Right kidney (tissue), 9 donors: ENCODE measurements at places on chromosomes 2 and 18.

DNA sequence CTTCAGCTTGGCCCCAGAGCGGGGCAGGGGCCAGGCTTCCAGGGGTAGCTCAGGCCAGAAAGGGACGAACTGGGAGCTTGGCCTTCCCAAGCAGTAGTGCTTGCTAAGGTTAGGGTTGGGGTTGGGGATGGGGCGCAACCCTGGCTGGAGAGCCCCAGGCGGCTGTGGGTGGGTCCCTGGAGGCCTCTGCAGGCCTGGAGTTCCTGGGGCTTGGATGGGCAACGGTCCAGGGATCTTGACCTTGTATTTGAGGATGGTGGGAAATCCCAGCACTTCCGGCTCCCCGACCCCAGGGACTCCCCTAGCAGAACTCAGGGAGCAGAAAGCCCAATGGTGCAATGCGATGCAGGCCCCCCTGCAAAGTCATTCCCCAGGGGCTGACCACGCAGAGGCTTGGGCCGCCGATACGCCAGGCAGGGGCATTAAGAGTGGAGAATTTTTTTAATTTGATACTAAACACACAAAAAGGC lies 12.6 kb upstream of the MLPH start:
- no peak for DNase-seq

- peak; percentile 25 for DNase-seq
Measured at GRCh38 chr2:129117434-129117833, 798.8 kb upstream of the HS6ST1 start.

DNA sequence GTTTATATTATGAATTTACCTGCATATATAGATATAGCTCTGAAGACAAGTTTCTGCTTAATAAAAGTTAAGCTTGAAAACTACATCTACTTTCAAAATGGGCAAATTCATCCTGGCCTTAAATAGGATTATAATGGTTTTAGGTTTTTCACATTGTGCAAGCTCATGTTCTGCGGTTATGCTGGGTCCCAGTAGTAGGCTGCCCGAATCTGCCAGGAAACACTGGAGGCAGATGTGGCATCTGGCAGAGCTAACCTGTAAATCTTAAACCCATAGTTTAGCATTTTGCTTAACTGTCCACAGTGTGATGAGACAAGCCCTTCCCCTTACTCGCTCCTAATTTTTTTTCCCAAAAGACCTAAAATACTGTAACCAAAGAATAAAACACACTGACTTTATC lies 234.2 kb downstream of the TCF4 start:
- DNase-seq, result no peak

DNA sequence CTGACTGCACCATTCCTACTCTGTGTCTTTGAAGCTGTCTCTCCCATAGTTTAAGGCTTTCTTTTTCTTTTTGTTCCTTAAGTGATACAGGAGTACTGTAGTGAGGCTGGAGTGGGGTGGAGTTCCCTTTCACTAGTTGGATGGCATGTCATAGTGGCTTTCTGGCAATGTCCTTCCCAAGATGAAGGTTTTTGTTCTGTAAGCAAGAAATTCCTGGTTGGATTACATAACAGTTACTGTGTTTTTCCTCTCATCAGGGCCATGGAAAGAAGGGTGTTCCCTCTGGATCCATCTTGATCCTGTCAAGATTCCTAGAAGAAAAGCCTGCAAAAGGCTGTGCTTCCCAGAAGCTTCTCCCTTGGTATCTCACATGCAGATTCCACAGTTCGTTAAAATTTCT lies 84.2 kb downstream of the ACKR3 start:
- DNase-seq, result no peak

GRCh38 chr2:1505031-1505441 lies 91.8 kb downstream of the TPO start:
- DNase-seq, result no peak

DNA sequence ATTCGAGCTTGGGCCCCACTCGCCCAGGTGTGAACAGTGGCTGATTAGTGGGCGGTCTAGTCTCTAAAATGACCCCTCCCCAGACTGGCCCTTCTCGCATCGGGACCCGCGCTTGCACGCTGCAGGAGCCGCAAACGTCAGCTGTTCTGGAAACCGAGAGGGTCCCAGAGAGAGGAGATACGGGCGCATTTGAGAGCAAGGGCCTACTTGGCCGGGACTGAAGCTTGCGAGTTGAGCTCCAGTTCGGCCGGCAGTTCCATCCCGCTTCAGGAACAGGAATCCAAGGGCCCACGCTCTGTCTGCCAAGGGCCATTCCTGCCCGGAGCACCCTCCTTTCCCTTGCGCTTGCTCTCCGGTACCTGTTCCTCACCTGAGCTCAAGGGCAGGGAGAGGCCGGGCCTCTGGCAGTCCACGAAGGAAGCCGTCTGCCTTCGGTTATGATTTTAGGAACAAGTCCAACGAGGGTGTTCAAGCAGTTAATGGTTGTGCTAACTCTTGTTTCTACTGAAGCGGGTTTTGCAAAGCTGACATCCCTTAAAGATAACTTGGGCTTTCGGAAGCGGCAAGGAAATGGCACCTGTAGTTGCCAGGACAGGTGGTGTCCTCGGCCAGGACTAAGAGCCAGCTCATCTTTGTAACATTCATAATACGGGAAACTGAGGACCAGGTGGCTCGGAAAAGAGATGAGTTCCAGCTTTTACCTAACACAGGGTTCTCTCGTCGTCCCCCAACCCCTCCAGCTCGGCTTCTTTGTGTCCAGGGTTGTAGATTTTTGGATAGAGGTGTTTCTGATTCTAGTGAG lies 3.9 kb upstream of the DLX1 start:
- DNase-seq, result peak; percentile 67

DNA sequence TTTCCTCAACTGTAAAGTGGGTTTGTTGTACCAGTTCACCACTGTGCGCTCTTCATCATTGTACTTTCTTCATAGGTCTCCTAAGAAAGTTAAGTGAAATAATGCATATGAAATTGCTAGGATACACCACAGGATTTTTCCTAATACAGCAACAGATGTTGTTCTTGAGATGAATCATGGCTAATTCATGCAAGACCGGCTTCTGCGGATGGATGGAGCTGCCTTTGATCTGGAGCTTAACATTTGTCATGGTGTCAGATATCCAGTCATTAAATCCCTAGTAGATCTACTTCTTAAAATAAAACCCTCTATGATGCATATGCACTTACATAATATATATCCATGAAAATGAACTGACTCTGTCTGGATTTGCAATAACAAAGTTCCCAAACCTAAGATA lies 114.1 kb downstream of the COL6A3 start:
- no peak for DNase-seq

GRCh38 chr18:49733321-49733720 lies 80.0 kb downstream of the ACAA2 start:
- no peak for DNase-seq

DNA sequence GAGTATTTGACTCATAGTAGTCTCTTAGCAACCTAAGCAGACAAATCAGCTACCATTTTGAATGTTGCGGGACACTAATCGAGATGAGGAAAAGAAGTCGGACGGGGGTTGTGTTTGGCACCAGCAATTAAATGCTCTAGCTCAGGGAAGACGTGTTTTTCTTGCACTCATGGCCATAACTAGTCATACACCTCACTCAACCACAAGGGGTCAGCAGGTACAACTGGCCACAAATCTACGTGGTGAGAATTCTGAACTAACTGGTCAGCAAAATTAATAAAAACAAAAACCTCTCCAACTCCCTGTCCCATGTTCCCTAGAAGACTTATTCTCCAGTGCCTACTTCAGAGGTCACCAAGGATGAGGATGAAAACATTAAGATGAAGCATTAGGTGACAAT lies 1467.8 kb downstream of the DPP10 start:
- DNase-seq, result no peak

DNA sequence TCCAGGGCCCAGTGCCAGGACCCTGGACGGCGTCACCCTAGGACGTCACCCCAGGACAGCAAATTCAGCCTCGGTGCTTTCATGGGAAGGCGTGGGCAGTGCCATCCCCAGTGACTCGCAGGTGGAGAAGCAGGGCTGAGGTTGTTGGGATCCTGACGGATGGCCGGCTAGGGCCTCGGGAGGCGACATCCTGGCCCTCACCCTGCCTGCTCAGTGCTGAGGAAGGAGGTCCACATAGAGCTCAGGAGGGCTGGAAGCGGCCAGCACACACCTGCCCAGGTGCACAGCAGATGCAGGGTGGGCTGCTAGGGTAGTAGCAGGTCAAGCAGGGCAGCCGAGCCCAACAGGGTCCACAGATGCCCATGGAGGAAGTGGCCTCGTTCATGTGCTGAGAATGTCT lies 482.0 kb upstream of the SALL3 start:
- DNase-seq, result no peak

- DNase-seq, result no peak
Measured at GRCh38 chr2:164061129-164061746, 325.4 kb upstream of the FIGN start.

GRCh38 chr2:239948100-239948881 lies 76.9 kb downstream of the NDUFA10 start:
- DNase-seq, result no peak

DNA sequence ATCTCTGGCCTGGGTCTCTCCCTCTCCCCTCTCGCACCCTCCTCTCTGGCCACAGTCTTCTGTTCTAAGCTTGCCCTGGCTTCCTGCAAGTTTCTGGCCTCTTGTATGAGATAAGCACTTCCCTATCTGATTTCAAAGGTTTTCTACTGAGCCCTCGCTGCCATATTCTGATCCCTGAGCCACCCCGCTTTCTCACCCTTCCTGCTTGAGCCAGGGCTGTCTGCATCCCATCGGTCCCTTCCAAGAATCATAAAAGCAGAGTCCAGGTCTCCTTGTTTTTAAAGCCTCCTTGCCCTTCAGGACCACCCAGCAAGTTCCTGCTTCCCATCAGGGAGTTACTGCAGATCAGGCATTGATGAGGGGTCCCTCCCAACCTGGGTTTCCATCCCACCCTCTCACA lies 110.2 kb downstream of the PRKCE start:
- DNase-seq, result no peak

- no peak for DNase-seq
Measured at GRCh38 chr2:184680825-184681224, 82.5 kb downstream of the ZNF804A start.

DNA sequence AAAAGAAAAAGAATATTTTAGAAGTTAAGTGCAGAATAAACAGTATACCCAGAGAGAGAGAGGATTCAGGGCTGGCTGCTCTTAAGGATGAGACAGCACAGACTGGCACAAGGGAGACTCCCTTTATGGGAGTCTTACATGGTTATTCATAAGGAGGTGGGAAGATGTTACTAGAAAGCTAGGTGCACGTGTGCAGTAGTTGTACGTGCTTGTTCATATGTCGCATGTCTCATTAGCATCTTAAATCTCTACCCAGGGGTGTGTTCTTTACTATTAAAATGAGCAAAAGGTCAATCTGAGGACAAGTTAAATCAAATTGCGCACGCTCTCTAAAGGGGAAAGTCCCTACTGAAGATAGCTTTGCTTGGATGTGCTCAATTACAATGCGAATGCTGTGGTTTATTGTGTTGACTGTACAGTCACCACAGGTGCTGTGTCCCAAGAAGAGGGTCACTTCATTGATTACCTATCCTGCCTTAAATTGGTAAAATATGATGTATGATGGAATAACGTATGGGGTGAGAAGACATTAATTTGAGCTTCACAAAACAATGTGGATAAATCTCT lies 368.0 kb upstream of the SPHKAP start:
- no peak for DNase-seq

DNA sequence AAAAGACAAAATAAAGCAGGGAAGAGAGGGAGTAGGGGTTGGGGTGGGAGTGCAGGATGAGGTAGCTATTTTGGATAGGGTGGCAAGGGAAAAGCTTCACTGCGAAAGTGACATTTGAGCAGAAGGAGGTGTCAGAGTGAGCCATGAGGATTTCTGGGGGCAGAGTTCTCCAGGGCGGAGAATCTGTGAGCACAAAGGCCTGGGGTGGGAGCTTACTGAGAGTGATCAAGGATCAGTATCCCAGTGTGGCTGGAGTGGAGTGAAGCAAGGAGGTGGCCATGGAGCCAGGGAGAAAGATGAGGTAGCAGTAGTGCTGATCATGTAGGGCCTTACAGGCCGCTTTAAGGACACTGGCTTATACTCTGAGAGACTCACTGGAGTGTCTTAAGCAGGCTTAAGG lies 210.9 kb upstream of the FOSL2 start:
- no peak for DNase-seq

DNA sequence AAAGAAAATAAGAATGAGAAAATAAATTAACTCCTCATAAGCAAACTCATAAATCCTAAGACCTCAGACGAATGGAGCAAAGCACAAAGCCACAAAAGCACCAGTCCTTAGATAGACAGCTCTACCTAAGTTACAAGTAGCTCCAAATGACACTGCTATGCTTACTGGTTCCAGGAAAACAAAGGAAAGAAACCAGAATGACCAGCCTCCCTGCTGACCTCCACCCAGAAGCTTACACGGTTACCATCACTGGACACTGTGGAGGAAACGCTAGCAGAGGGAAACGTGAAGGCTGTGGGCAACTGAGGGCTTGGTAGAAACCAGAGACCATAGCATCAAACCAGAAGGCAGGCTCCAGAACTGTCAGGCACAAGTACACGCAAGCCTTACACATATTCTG lies 67.8 kb downstream of the STK39 start:
- DNase-seq, result no peak

DNA sequence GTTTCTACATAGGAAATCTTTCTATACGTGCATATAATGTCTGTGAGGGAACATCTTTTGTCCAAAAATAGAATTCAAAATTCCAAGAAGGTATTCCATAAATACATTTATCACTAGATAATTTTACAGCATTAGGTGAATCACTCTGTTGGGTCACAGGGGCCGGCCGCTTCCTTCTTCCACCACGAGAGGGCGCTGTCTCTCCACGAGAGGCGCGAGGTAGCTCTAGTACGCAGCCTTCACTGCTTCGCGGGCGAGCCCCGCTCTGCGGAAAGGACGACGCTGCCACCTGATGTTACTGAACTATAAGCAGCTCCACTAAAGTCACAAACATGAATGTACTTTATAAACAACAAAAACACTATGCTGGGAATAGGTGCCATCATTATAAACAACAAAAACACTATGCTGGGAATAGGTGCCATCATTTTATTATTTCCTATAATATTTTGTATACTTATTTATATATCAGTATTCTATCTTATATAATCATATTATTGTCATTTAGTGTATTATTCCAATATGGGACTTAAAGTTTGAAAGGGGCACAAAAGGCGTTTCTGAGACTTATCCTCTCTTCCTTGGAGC lies 69.4 kb upstream of the REV1 start:
- peak; percentile 53 for DNase-seq

- DNase-seq, result no peak
Measured at GRCh38 chr2:74571058-74571457, 16.5 kb downstream of the DOK1 start.

- peak; percentile 35 for DNase-seq
Measured at GRCh38 chr18:58784601-58785137, 80.0 kb upstream of the ZNF532 start.

- DNase-seq, result no peak
Measured at GRCh38 chr18:62558015-62558663, 35.3 kb downstream of the ZCCHC2 start.
